Tibial artery (tissue), 4 donors: ENCODE measurements at places on chromosomes 6 and 20.
A peak's percentile ranks its signal among the peaks of the same experiment; 100 is the strongest.

DNA sequence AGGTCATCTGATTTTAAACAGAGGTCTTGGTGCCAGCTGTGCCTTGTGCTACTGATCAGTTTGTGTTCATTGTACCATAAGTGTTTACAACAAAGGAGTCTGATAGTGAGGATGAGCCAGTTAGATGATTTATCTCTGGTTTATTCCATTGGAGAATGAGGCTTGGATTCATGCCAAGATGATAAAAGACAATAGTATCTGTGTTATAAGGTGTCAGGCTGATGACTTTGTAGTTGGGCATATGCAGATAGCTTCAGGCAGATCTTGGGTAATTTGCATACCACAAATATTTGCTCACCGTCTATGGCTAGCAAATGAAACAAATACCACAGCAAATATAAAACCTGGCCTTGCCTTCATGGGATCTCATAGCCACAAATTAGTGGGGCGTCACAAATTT, 43.3 kb upstream of the PHACTR2 start:
- DNase-seq: no peak

GRCh38 chr6:21831521-21832291, 238.2 kb downstream of the SOX4 start:
- no peak for DNase-seq

DNA sequence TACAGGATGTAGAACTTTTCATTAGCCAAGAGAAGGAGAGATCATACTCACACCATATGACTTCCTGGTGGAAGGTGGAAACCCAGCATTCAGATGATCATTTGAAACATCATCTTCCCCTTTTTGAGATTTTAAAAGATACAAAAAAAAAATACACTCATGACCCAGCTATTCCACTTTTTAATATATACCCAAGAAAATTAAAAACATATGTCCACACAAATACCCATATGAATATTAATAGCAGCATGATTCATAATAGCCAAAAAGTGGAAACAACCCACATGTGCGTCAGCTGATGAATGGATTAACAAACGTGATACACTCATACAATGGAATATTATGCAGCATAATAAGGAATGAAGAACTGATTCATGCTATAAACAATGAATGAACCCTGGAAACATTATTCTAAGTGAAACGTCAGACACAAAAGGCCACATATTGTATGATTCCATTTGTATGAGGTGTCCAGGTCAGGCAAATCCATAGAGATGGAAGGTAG, 130.0 kb upstream of the SGK1 start:
- no peak for DNase-seq

DNA sequence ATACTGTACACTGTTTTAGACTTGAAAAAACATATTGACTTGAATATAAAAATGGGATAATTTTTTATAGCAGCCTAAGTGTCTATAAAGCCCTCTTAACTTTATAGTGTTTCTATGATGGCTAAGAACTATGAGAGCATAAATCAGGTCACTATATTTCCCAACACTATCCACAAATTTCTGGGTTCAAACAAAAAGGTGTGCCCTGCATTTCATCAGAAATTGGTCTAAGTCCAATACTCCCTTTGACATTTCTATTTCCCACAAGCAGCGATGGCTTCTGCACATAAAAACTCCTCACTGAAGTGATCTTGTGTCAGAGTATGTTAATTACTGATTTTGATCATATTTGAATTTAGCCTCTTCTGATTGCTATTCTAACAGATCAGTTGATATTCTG, 143.9 kb downstream of the WDR27 start:
- no peak for DNase-seq

DNA sequence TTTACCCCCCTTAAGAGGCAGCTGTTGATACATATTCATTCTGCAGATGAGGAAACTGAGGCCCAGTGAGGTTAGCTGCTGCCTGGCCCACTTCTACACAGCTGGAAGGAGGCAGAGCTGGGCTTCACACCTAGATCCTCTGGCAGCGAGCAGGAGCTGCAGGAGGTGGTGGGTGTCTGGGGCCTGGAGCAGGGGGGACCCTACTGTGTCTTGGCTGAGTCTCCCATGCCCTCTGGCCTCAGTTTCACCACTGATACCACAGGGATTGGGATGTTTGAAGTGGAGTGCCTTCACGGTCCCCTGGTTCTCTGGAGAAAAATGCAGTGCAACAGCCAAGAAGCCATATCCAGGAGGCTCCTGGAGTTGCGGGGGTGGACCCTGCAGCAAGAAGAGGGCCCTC, 8.2 kb upstream of the BPIFA2 start:
- DNase-seq: no peak

- no peak for DNase-seq
Observed at GRCh38 chr6:15023448-15023847, 222.4 kb upstream of the JARID2 start.

DNA sequence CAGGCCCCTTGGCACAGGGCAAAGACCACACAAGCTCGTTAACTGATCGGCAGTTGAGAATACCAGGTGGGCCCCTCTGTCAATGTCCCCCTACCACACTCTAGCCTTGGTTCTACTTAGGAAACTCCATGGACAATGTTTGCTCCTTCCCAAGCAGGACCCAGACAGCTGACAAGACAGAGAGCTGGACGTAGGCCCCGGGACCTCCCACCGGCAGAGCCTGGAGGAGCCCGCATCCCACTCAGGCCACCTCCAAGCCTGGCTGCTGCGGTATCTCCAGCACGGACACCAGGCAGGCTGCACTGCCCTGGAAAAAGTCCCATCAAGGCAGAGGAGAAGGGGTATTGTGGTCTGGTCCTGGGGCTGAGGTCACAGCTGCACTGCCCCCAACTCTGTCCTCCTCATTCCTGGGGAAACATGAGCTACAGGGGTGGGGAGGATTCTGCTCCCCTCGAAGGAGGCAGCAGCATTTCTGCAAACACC, 6.2 kb upstream of the GRM4 start:
- DNase-seq: no peak

GRCh38 chr20:49699200-49699992, 14.3 kb downstream of the B4GALT5 start:
- DNase-seq: no peak

GRCh38 chr20:4011226-4011975, 4.0 kb downstream of the RNF24 start:
- DNase-seq: no peak

DNA sequence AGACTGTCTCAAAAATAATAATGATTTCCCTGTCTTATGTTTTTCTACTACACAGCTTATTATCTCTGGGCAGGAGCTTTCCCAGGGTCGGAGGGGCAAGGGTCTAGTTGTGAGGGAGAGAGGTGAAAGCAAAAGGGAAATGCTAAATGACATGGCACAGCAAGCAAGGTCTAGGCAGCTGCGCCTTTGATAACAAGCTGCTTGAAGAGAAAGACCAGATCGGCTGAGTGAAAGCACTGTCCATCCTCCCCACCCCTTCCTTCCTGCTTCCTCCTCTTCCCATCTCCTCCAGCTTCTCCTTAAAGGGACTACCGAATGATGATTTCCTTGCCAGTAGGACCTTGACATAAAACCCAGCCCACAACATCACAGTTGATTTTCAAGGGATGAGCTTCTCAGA, 158.1 kb upstream of the AKAP12 start:
- no peak for DNase-seq

GRCh38 chr20:17568972-17569521, 828 bp upstream of the DSTN start:
- peak; percentile 99 for DNase-seq

- DNase-seq: no peak
Observed at GRCh38 chr6:45722876-45723275, 292.8 kb downstream of the CLIC5 start.

- DNase-seq: no peak
Observed at GRCh38 chr6:8180327-8181159, 78.2 kb upstream of the EEF1E1 start.

- peak; percentile 28 for DNase-seq
Observed at GRCh38 chr20:59184880-59185447, 21.3 kb downstream of the ZNF831 start.

DNA sequence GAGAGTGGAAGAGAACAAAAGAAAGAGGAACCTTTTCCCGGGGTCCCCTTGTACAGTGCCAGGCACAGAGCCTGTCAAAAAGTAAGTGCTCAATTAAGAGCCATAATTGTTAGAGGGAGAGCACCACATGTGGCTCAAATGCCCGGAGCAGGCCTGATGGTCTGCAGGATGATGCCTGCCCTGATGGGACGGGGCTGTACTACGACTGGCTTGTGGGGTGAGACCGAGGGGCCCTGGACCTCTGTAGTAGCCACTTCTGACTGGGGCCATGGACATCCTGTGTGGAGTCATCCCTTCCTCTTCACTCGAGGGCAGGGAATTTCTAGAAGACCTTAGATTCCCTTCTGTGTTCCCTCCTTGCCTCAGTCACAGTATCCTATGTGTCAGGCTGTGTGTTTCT, 47.9 kb downstream of the KCNK5 start:
- no peak for DNase-seq

DNA sequence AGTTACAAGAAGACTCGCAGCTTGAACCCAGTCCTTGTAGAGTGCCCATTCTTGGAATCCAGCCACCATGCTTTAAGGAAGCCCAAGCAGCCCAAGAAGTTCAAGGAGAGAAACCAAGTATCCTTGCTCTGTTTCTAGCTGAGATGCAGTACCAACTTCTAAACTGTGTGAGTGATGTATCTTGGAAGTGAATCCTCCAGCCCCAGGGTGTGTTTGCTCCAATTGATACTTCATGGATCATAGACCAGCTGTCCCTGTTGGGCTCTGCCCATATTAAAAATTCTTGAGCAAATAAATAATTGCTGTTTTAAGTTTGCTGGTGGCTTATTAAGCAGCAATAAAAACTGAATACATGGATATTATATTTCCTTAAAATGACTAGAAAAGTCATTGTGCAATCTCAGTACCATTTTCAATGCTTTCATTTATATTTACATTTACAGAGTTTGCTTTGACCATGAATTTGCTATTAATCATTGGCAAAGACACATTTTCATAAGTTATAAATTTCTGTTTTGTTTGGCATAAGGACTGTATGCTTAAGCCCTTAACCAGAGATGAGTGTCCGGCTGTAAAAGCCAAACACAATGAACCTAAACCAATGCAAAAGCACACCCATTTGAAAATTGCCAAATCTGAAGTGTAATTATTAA, 9.2 kb downstream of the SPTLC3 start:
- no peak for DNase-seq

DNA sequence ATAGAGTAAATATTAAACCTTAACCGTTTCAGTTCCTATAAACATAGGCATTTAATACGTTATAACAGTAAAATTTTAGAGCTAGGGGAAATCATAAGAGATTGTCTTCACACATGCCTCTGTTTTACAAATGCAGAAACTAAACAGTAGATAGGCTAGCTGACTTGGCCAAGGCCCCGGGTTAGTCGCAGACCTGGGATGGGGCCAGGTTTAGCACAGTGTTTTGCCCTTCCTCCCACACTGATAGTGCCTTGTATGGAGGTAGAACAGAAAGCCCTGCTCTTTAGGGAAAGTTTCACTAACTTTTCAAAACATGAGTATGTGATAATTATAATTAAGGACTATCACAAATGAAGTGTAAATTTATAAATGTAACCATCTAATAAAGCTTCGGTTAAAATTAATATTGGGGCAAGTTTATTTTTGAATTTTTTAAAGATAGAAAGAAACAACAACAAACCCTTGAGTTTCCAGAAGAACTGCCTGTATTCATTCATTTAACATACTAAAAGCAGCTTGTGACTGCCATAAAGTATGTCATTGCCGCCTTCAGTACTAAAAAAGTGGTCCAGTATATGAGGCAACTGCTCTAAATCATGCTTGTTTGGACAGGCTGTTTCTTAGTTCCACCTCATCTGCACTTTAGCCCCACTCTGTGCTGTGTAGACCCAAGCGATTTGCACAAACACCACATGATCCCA, 62.5 kb upstream of the LOC128125822 start:
- peak; percentile 75 for DNase-seq

GRCh38 chr6:131770776-131771175, 37.0 kb upstream of the ENPP1 start:
- no peak for DNase-seq

DNA sequence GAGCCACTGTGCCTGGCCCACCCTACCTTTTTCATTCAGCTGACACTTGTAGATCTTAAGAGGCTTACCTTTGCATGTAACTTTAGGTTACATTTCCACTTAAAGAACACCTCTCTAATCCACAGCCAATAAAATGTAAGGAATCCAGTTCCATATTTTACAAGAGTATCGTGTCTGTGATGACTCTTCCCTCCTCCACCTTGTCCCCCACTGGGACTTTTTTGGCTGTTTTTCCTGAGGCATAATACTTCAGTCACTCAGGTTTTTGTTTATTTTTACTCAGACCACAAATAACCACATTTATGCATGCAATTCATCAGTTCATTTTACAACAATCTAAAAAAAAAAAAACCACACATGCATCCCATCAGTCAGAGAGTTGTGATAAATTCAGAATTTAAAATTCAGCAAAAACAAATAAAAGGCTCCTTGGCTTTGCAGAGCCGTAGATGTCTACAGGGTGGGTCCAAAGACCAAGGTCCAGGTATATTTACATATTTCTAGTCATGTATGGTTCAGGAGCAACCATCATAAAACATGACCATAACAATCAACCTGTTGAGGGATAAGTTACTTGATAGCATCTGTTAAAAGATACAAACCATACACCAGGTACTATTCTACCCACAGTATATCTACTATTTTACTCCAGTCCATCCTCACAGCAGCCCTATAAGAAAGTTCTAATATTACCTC, 9.9 kb downstream of the ATXN1 start:
- DNase-seq: no peak

DNA sequence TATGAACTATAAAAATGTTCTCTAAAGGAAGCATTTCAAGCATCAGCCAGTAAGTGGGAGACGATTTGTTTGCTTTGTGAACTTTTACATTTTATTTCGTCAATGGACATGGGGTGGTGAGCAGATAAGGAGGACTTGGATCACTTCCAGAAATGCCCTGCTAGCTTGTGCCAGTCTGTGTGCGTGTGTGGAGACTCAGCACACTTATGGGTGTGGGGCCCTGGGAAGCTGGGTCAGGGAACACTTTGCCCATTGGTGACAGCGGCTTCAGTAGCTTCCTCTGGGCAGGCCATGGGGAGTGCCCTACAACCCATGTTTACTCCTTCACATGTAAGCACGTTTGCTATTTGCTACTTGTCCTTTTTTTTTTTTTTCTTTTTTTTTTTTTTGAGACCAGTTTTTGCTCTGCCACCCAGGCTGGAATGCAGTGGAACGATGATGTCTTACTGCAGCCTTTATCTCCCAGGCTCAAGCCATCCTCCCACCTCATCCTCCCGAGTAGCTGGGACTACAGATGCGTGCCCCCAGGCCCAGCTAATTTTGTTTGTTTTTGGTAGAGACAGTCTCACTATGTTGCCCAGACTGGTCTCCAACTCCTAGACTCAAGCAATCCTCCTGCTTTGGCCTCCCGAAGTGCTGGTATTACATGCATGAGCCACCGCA, 24.2 kb downstream of the PRDM1 start:
- no peak for DNase-seq

GRCh38 chr6:137390334-137390733, 103.9 kb downstream of the OLIG3 start:
- no peak for DNase-seq

- DNase-seq: no peak
Observed at GRCh38 chr6:156832231-156832647, 55.1 kb downstream of the ARID1B start.

GRCh38 chr6:33073431-33073871, at the start of gene HLA-DPA1:
HLA-DPA1 (minus strand) TSS chr6:33073649.
- DNase-seq: peak; percentile 72
